ENCODE measurements at places on chromosomes 3 and 15.
A peak's percentile ranks its signal among the peaks of the same experiment; 100 is the strongest.

DNA sequence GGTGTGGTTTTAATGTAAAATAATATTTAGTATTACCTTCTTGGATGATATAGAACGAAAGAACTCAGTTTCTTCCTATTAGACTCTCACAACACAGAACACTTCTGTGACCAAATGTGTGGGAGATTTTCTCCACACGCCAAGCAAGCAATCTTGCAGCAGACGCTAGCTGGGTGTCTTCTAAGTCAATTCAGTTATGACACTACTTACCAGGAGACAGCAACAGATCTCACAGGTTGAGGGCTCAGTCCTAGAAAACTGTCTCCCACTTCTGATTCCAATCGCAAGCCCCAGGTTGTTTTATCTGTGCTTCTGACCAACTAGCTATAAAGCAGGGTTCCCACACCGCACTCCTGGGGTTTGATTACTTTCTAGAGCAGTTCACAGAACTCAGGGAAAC lies 41.2 kb downstream of the HERC1 start:
- DNase-seq = no peak

DNA sequence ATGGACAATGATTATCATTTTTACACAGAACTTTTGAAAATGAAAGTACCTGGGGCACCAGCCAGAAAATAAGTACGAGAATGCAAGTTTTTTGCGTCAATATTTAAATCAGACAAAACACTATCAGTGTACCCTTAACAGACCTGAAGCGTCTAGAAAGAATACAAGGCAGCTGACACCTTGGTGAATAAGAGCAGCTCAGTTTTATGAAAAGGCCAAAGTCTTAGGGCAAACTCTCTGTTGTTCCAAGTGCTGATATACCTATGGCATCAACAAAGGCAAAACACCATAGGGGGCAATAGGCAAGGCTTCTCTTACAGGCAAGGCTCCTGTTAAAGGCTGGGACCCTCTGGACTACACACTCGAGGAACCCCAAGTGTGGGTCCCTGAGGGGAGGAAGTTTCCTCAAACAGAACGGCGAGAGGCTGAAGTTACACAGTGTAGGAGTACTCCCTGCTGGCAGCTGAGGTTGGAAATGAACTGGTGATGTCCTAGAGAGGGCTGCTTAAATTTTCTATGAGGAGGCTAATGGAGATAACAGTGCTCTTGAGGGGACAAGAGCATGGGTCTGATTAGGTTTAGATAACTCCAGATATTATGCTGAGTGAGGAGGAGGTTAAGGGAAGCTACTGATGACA lies 291.0 kb downstream of the TIGIT start:
- DNase-seq = no peak

GRCh38 chr3:5331567-5332269 lies 144.2 kb downstream of the EDEM1 start:
- DNase-seq = no peak

- DNase-seq = no peak
Observed at GRCh38 chr3:157275832-157276231, 115.9 kb upstream of the CCNL1 start.

DNA sequence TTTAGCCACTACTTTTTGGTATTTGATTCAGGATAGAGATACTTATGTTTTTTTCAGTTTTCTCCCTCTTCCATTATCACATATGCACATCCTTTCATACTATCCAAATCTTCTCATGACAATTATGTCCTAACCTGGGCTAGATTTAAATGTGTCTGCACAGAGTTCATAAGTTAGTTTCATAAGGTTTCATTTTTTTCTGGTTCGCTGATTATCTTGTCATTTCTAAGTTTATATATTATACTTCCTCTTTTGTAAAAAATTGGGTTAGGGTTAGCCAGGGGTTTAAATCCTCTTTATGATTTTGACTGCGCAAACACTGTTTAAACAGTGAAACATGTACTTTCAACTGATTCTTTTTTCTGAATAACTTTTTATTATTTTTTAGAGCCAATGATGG lies 148.6 kb downstream of the SST start:
- no peak for DNase-seq

- DNase-seq = no peak
Observed at GRCh38 chr3:9911863-9912262, 5.0 kb upstream of the IL17RC start.

GRCh38 chr3:64837986-64838735 lies 150.4 kb upstream of the ADAMTS9 start:
- DNase-seq = no peak

- no peak for DNase-seq
Observed at GRCh38 chr3:171321559-171322360, 138.4 kb downstream of the TNIK start.

GRCh38 chr15:51751697-51752683 lies 593 bp downstream of the TMOD2 start:
- DNase-seq = no peak

- DNase-seq = peak; percentile 78
Observed at GRCh38 chr3:46065294-46065705, 38.0 kb upstream of the XCR1 start.

- DNase-seq = no peak
Observed at GRCh38 chr3:1197051-1197450, 104.2 kb downstream of the CNTN6 start.

DNA sequence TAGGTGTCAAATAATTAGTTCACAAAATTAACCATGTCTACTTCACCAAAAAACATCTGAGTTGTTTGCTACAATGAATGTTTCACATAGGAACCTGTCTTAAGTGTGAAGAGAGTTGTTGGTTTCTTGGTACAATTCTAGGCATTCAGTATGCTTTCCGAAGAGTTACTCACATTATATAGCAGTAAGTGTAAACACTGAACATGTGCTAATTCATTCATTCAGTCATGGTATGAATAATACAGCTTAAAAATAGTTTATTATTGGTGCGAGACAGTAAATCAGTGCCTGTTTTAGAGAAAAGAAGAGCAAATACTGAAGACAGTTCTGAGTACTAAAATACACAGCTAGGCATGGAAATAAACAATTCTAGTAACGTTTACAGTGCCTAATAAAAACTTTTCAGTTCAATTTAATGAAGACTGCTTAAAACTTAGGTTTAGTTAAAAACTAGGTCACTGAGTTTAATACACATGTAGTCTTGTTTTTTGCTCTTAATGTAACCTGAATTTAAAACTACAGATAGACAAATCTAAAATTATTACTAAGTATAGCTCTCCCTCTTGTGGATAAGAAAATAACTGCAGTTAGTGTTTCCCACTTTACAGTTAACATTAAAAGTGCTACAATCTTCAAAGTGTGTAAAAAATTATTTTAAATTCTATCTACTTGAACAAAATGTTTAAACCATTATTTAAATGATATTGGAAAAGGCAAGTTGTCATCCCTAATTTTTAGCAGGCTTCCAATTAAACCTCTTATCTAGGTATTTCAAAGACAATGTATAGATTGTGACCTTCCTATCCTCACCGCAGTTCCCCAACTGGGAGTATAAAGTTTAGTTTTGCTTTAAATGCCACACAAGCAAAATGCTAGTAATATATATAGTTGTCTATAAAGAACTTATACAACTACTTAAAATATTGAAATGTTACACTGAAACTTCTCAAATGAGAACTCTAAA lies 20.1 kb upstream of the ZCWPW2 start:
- DNase-seq = no peak

DNA sequence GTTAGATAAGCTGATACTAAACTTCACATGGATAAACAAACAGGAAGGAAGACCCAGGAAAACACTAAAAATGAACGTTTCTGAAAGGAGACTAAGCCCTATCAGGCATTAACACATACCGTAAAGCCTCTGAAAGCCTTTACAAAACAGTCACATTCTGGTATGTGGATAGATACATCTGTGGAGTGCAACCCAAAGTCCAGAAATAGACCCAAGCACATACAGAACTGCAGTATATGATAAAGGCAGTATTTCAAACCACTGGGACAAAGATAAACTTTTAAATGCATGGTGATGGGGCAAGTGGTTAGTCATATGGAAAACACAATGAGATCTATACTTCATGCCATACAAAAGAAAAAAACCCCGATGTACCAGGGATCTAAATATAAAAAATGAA lies 26.0 kb downstream of the DCBLD2 start:
- DNase-seq = no peak

- DNase-seq = no peak
Observed at GRCh38 chr15:47603026-47603425, 114.3 kb upstream of the SEMA6D start.

GRCh38 chr15:69926721-69927120 lies 171.0 kb downstream of the TLE3 start:
- DNase-seq = no peak

DNA sequence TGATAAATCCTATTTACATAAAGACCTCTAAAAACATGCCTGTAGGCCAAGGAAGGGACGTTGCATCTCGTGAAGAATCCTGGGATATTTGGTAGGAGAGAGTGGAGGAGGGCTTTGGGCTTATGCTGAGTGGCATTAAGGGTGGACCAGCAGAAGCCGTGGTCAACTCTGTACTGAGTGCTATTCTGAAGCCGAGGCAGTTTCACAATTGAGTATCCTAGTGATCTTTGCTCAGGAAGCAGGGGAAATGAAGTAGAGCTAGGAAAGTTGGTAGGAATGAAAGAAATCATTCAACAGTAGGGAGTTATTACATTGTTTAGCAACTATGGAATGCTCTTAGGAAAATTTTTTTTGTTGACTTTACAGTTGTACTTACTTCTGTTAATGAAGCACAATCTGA lies 24.2 kb downstream of the MCTP2 start:
- no peak for DNase-seq

GRCh38 chr15:49627407-49627877 lies 6.6 kb downstream of the DTWD1 start:
- no peak for DNase-seq

GRCh38 chr3:11120091-11120805 lies 34.0 kb upstream of the HRH1 start:
- DNase-seq = no peak

- DNase-seq = no peak
Observed at GRCh38 chr3:107674371-107674770, 151.6 kb downstream of the BBX start.

DNA sequence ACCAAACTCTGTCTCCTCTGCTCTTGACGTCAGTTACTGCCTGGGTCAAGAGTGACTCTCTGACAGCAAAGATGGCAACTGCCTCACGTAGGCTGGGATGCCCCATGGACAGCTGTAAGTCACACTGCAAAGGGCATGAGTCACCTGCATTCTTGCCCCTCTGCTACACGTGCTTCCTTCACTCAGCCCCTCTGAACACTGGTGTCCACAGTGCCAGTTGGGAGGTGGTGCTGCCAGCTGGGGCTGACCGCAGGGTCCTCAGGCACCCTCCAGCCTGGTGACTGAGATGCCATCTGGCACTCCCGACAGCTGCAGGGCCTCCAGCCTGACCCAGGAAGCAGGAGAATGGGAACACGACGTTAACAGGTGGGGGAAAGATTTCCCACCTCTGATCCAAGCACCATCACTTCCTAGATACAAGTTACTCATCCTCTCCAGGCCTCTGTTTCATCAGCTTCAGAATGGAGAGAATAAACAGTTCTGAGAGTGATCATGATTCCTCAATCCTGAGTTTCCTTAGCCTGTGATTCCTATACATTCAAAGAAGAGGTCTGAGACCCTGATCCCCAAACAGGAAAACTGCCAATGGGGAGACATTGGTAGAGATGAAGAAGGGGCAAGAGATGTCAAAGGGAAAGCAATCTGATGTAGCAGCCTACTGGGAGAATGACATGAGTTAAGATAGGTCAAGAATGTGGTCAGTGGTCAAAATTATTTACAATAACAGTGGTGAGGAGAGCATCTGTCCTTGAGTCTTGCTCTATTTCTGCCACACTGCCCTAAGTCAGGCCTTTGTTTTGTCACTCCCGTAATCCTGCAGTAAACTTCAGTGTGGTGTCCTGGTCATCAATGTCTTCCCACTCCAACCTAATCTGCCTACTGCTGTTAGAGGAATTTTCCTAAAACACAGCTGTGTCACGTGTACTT lies 86.1 kb upstream of the BCL6 start:
- DNase-seq = no peak

GRCh38 chr3:43022121-43022520 lies 43.0 kb downstream of the GASK1A start:
- no peak for DNase-seq

DNA sequence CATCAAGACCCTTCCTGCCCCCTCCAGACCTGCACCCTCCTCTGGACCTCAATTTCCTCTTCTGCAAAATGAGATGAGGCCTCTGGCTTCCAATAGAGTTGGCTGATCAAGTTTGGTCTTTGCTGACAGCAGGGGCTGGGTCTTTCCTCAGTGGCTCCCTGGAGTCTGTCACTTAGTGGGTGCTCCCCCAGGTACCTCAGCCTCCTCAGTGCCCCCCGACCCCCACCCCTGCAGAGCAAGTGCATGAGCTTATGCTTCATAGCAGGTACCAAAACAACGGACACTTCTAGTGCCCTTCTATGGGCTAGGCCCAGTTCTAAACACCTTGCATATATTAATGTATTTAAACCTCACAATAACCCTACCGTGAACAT lies 6.9 kb upstream of the PLXND1 start:
- no peak for DNase-seq

DNA sequence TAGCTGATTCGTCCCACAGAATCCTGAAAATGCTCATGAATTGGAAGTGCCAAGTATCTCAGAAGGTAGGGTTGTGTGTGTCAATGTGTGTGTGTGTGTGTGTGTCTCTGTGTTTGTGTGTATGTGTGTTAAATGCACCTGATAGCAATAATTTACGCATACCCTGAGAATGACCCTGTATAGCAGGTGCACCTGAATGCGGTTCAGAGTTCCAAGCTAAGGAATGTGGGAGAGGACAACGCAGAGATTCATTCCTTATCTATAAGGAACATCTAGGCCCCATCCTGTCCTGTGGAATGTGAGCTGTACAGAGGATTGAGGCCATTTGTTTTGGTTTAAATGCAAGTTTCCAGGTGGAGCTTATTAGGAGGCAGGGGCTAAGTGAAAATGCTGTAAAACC lies 49.1 kb upstream of the NEDD4 start:
- DNase-seq = no peak

GRCh38 chr3:196968233-196969133 lies at the start of gene PIGZ:
Gene PIGZ, minus strand, starts transcription at chr3:196968833. Its CDS starts 16,802 bp downstream, at chr3:196952031.
- DNase-seq = peak; percentile 16

GRCh38 chr3:10164546-10165393 lies at the start of gene IRAK2:
Gene IRAK2, plus strand, starts transcription at chr3:10164919. Its CDS starts 36 bp downstream, at chr3:10164955.
- peak; percentile 42 for DNase-seq

DNA sequence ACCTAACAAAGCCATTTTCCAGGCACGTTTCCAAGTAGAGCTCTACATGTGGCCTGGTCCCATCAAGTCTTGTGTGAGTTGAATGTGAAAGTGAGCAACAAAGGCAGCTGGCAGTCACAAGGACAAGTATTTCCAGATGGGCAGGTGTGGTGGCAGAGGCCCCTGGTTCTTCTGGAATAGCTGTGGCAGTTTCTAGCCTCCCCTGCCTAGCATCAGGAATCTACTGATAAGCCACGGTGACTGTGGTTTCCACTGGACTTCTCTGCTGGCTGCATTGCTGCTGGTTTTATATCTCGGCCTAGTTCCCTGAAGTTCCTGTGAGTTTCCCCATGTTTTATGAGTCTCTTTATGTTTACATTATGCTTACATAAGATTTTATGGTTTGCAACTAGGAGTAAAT lies 117.7 kb downstream of the GOLIM4 start:
- DNase-seq = no peak

Data from activated T-helper 1 cell treated with anti-CD3 and anti-CD28 coated beads, Interleukin-2, amount 50 U/mL, for 16 hours (primary cell).